ENCODE measurements at places on chromosomes 16 and 17. TPM values are rescaled to one million over a fixed set of nuclear protein-coding genes. Genes with fewer than 3 reads are reported as not detected.
A peak's percentile ranks its signal among the peaks of the same experiment; 100 is the strongest.

DNA sequence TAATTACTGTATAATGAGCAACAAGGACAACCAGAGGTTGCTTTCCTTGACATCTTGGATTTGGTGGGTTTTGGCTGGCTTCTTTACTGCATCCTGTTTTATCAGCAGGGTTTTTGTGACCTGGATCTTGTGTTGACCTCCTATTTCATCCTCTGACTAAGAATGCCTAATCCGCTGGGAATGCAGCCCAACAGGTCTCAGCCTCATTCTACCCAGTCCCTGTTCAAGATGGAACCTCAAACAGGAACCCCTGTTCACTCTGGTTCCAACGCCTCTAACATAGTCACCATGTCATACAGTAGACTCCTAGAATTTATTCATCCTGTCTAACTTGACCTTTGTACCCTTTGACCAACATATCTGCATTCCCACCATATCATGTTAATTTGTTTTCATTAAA lies 183.8 kb upstream of the SOX9 start:
- H3K4me3 ChIP-seq: no peak overlapping the region
- no peak for DNase-seq
- H3K36me3 ChIP-seq: no peaks in the 10 kb centered on the region
- no peaks in the 10 kb centered on the region for H3K27me3 ChIP-seq
- H3K27ac ChIP-seq: no peak overlapping the region

- H3K27me3 ChIP-seq: no peaks in the 10 kb centered on the region
- no peaks in the 10 kb centered on the region for H3K4me1 ChIP-seq
These were observed 172.0 kb downstream of the IRF8 start for GRCh38 chr16:86070971-86071370.

GRCh38 chr17:66676421-66676820 lies 158.5 kb upstream of the CACNG5 start:
- H3K27me3 ChIP-seq: no peaks in the 10 kb centered on the region
- DNase-seq: no peak
- H3K4me1 ChIP-seq: no peaks in the 10 kb centered on the region
- H3K36me3 ChIP-seq: no peaks in the 10 kb centered on the region

GRCh38 chr17:4738136-4739121 lies 1.2 kb upstream of the ZMYND15 start:
- no peak for DNase-seq
- H3K4me1 ChIP-seq: peaks cover 15% of the 10 kb centered on the region
- no peaks in the 10 kb centered on the region for H3K27me3 ChIP-seq
- peak overlapping the region; percentile 74 for H3K27ac ChIP-seq

- DNase-seq: no peak
- H3K27me3 ChIP-seq: no peaks in the 10 kb centered on the region
- no peaks in the 10 kb centered on the region for H3K36me3 ChIP-seq
- peaks cover 14% of the 10 kb centered on the region for H3K4me1 ChIP-seq
These were observed 521 bp downstream of the C16orf87 start for GRCh38 chr16:46830417-46830901.

DNA sequence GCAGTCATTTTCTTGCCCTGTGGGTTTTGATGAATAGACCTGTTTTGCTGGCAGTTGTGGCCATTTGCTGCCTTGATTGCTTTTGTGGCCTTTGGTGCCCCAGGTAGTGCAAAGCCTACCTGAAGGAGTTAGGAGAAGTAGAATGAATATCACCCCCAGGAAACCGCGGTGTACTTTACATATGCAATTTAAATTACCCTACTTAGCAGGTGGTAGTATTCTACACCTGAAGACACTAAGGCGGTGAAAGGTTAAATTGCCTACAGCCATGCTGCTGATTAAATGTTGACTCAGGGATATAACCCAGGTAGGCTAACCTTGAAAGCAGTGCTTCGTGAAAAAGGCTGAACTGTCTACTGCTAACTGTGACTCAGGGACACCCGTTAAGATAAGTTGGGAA lies 27.2 kb upstream of the WWOX start:
- H3K27me3 ChIP-seq: no peaks in the 10 kb centered on the region
- no peaks in the 10 kb centered on the region for H3K36me3 ChIP-seq
- no peak overlapping the region for H3K27ac ChIP-seq
- H3K4me1 ChIP-seq: no peaks in the 10 kb centered on the region
- no peak for DNase-seq

DNA sequence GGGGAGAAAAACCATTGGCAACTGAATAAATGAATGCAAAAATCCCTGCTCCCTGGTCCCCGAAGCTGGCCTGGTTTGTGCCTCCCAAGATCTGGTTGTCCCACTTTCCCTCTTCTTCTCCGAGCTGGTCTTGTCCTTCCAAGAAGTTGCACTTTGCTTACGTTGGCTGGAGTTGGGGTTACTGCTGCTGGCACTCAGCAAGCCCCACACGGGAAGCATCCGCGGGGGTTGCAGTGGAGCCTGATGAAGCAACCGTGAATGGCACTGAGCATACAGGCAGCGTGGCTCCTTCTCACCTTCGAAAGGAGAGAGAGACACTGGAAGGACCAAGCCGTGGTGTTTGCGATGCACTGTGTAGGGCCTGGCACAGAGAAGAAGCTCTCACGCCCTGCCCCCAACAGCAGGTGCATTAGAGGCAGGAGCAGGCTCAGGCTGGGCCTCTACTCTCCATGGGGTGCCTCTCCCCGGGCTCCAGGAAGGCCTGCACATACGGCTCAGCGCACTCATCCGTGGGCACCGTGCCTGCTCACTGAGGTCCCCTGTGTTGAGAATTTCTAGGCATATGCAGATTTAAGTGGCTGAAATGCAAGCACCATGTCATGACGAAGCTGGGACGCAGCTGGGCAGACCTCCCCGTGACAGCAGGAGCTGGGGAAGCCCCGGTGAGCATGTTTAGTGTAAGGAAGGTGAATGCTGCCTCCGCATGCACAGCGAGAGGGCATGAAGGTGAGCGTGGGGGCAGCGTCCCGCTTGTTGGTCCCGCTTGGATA lies 12.1 kb downstream of the CA5A start:
- H3K4me1 ChIP-seq: no peaks in the 10 kb centered on the region
- no peak for DNase-seq
- H3K4me3 ChIP-seq: no peak overlapping the region
- no peaks in the 10 kb centered on the region for H3K36me3 ChIP-seq
- H3K27ac ChIP-seq: no peak overlapping the region

DNA sequence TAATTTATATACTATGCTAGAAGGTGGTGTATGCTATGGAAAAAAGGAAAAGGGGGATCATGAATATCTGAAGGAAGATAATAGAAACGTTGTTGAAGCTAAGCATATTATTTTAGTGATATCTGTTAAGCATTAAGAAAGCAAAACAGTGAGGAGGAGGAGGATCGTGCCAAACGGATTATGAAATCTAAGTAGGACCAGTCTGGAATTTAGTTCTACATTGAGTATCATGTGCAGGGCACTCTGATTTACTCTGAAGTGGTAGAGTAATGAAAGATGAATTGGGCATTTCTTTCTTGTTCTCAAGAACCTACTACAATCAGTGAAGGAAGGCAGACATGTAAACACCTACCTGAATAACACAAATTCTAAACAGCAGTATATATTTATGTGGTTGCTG lies 195.3 kb downstream of the CYB561 start:
- H3K4me1 ChIP-seq: no peaks in the 10 kb centered on the region
- no peaks in the 10 kb centered on the region for H3K36me3 ChIP-seq
- H3K27me3 ChIP-seq: no peaks in the 10 kb centered on the region
- no peak for DNase-seq
- H3K27ac ChIP-seq: peak overlapping the region; percentile 22

SEPTIN12 gene
- not detected for total RNA-seq

ARHGDIG gene
- 5.9 TPM for total RNA-seq
